ENCODE measurements at places on chromosomes 6 and 20. TPM values are rescaled to one million over a fixed set of nuclear protein-coding genes. Genes with fewer than 3 reads are reported as not detected.

- no peak for DNase-seq
- H3K27ac ChIP-seq: no peak overlapping the region
- H3K27me3 ChIP-seq: no peaks in the 10 kb centered on the region
- no peaks in the 10 kb centered on the region for H3K36me3 ChIP-seq
- no peak overlapping the region for H3K4me3 ChIP-seq
Observed at GRCh38 chr6:142903812-142904211, 41.2 kb downstream of the HIVEP2 start.

COL21A1 gene
- polyA plus RNA-seq: 190 TPM

NHSL1 gene
- polyA plus RNA-seq: 77.0 TPM

DNA sequence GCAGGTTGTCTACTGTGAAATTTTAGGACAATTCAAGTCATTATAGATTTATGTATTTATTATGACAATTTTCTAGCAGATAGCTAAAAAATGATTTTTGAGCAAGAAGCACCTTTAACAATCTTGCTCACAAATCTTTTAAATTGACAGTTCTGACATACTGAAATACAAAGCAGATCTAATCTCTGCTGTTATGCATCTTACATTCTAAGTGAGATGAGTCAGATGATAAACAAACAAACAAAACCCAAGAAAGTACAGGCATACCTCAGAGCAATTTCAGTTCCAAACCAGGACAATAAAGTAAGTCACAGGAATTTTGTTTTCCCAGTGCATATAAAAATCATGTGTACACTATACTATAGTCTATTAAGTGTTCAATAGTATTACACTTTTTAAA, 430.7 kb upstream of the PTCHD4 start:
- H3K4me1 ChIP-seq: no peaks in the 10 kb centered on the region
- no peak overlapping the region for H3K4me3 ChIP-seq
- no peaks in the 10 kb centered on the region for H3K36me3 ChIP-seq
- no peak for DNase-seq
- no peaks in the 10 kb centered on the region for H3K27me3 ChIP-seq

MOCS1 gene
- polyA plus RNA-seq: 23.4 TPM

GRCh38 chr6:7418238-7418905, 28.8 kb downstream of the RIOK1 start:
- DNase-seq: no peak
- no peaks in the 10 kb centered on the region for H3K4me1 ChIP-seq
- H3K27ac ChIP-seq: no peak overlapping the region

GRCh38 chr20:10513931-10514575, 78.9 kb downstream of the SLX4IP start:
- H3K4me3 ChIP-seq: no peak overlapping the region
- H3K36me3 ChIP-seq: no peaks in the 10 kb centered on the region
- H3K4me1 ChIP-seq: peaks cover 41% of the 10 kb centered on the region
- no peak for DNase-seq

GRCh38 chr20:45110301-45110700, 4.7 kb downstream of the WFDC5 start:
- H3K27me3 ChIP-seq: no peaks in the 10 kb centered on the region
- no peak for DNase-seq
- no peaks in the 10 kb centered on the region for H3K36me3 ChIP-seq
- no peaks in the 10 kb centered on the region for H3K4me1 ChIP-seq

Data from left lung (tissue), 14 donors.